DMS79 treated with DMSO at 0.1 percent for 48 hours (cell line): ENCODE measurements at places on chromosomes 6 and 20.

DNA sequence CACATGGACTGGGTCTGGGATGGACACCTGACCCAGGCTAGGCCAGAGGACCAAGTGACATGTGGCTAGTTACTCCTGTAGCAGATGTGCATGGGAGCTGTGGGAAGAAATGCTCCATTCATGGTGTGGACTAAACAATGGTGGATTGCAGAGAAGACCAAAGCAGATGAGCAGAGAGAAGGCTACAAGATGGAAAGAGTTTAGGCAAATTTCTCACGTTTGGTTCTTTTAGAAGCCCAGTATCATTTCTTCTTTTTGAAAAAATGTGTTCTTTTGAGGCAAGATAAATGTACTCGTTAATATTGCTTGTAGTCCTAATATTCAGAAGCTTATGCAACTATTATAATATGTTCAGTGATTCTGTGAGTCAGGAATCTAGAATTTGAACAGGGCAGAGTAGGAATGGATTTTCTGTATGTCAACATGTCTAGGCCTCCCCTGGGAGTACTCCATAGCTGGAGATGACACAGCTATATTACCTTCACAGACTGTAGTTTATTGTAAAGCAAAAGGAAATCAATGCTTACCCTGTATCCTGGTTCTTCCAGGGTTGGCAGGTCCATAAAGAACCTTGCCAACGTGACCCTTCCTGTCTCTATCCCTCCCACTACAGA, 2.3 kb upstream of the BTN2A1 start:
- DNase-seq: no peak

- no peak for DNase-seq
These were observed at the start of gene CCN6 for GRCh38 chr6:112054001-112054400. Gene CCN6, plus strand, starts transcription at chr6:112054104. Its CDS starts 254 bp downstream, at chr6:112054358.

DNA sequence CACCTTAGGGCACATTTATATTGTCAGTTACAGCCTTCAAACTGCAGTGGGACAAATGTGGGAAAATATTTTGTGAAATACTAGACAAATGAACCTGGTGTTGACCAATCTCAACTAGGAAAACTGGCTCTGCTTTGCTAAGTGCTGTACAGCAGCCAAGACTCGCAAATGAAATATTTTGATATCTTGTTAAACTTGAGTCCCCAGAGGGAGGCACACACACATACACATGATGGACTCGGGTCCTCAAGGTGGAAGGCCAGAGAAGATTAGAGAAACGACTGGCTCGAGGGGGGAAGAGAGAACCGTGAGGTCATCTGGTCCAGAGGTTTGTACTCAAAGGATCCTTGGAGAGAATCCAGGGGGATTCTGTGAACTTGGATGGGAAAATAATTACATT, 67.3 kb upstream of the JAG1 start:
- DNase-seq: no peak

GRCh38 chr6:126788861-126789365, 329.6 kb upstream of the RSPO3 start:
- DNase-seq: no peak

GRCh38 chr6:145290122-145290521, 445.2 kb downstream of the EPM2A start:
- DNase-seq: no peak

GRCh38 chr6:126743076-126743475, 375.4 kb upstream of the RSPO3 start:
- DNase-seq: no peak

GRCh38 chr20:37584238-37584807, 56.6 kb upstream of the BLCAP start:
- no peak for DNase-seq
